IPS DF 19.7 (cell line): ENCODE measurements at places on chromosomes 4 and X.

GRCh38 chrX:317424-318067 lies 1.1 kb downstream of the GTPBP6 start:
- no peak for DNase-seq

GRCh38 chrX:69216446-69216845 lies 51.2 kb upstream of the PJA1 start:
- no peak for DNase-seq

DNA sequence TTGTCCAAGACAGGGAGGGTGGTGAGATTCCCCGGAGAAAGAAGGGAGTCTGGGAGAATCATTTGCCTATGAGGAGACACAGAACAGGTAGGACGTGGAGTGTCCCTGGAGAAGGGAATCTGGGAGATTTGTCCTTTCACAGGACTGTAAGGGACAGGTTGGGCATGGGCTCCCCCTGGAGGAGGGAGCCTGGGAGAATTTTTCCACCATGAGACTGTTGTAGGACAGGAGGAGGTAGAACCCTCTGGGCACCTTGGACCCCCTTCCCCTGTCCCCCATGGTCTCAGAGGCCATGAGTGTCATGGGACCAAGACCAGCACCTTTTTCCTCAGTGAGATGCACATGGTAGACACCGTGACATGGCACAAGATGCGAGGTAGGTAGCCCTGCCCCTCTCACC lies 2.8 kb downstream of the PORCN start:
- no peak for DNase-seq

DNA sequence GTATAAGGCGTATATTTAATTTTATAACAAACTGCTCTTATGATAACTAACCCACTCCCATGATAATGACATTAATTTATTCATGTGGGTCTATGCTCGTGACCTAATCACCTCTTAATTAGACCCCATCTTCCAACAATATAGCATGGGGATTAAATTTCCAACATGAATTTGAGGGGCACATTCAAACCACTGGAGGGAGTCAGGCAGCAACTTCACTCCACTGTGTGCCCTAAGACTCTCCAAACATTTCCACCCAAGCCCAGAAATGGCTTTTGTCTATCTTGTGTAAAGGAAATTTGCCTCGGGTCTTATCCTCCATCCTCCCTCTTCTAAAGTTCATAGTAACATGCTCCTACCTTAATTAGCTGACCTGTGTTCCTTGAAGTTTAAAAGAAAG lies 616.1 kb upstream of the CPEB2 start:
- DNase-seq: no peak

GRCh38 chr4:7156328-7156727 lies 36.0 kb upstream of the SORCS2 start:
- DNase-seq: no peak

DNA sequence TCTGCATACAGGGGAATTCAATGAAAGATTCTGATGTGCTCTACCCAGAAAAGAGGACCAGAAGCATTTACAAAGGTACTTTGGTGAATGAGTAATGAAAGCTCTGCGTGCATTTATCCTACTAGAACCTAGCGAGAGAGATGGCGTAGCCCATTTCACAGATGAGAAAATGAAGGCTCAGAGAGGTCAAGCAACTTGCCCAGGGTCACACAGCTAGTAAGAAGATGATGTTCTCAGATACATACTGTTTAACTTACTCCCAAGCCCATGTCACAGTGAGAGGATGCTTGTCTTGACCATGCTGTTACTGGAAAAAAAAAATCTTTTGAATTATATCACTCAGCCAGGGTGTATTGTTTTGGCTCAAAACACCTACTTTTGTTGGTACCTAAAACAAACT lies 317.3 kb downstream of the LDB2 start:
- DNase-seq: no peak
